RCC 7860 (cell line): ENCODE measurements at places on chromosomes 12 and 14.

GRCh38 chr12:66627270-66627987 is 51.4 kb downstream of the GRIP1 start:
- no peak for DNase-seq

DNA sequence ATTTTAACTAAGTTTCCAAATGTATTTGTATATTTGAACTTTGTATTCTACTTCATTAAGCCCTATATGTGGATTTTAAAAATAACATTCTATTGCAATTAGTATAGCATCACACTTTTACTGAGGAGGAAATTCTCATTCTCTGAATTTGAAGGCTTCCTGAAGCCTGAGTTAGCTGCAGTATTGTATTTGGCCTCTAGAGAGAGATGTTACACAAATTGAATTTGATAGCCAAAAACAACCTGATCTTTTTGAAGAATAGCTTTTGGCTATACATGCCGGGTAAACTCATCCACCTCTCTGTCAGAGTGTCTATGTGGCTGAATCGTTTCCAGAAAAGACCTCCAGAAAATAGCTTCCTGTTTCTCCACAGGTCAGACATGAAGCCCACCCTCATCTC is 316.5 kb upstream of the OR4E1 start:
- no peak for DNase-seq

DNA sequence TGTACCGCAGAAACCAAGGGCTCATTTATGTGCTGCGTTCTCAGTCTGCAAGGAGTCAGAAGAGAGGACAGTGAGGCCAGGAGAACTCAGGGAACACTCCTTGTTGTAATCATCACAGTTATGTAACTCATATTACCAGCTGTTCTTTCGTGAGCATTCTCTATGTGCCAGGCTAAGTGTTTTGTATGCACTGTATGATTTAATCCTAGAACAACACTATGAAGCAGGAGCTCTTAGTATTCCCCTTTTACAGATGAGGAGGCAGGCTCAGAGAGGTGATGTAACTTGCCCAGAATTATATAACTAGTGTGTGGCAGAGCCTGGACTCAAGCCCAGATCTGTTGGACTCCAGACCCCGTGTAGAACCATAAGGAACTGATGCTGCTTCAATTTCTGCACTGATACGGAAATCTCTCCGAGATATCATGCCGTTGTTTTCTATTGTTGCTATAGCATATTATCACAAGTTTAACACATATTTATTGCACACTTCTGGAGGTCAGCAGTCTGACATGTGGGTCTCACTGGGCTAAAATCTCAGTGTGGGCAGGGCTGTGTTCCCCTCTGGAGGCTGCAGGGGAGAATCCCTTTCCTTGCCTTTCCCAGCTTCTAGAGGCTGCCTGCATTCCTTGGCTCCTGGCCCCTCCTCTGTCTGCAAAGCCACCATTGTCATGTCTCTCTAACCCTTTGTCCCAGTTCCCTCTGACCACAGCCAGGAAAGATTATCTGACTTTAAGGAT is 16.3 kb upstream of the CD9 start:
- no peak for DNase-seq

GRCh38 chr12:110108309-110109036 is 15.7 kb upstream of the IFT81 start:
- no peak for DNase-seq

DNA sequence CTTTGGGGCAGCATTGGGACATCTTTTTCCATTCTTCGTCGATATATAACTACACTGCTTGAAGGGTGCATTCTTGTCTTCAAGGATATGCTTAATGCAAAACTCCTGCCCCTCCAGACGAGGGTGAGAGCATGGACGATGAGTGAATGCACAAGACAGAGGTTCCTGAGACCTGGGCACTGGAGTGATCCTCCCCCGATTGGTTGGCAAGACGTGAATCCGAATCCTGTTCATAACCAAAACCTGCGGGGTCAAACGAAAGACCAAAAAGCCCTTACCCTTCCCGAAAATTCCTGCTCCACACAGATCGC is 684 bp downstream of the KANSL2 start:
- no peak for DNase-seq

DNA sequence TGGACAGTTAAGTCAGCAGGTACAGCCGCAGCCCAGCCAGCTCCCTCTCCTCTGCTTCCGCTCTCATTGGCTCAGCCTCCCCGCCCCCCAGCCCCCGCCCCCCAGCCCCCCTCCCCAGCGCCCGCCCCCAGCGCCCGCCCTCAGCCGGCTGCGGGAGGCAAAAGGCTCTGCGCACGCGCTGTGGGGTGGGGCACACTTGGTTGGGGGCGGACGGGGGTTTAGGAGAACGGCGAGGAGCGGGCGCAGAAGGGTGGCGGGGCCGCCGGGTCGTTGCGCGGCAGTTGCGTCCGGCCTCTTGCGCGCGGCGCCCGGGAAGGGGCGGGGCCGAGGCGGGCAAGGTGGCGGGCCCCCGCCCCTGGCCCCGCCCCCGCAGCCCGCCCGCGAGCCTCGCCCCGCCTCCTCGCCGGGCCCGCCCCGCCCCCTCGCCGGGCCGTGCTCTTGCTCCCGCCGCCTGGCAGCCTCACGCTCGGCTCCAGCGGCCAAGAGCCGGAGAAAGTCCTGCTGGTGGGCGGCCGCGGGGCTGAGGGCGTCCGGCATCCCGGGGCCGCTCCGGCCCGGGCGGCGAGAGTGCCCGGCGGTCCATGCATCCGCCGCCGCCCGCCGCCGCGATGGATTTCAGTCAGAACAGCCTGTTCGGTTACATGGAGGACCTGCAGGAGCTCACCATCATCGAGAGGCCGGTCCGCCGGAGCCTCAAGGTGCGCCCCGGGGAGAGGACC is at the start of gene PPP4R4:
PPP4R4 (plus strand) TSS at position 438 of the 719 bp plus-strand sequence; CDS start at position 582, 144 bp downstream.
- DNase-seq, result peak; percentile 58

- DNase-seq, result no peak
Observed at GRCh38 chr14:105180592-105181548, at the start of gene NUDT14. Gene NUDT14 (minus strand): TSS chr14:105181312. CDS start chr14:105181209, 103 bp downstream.

GRCh38 chr14:100664841-100665510 is 61.7 kb upstream of the DLK1 start:
- no peak for DNase-seq

DNA sequence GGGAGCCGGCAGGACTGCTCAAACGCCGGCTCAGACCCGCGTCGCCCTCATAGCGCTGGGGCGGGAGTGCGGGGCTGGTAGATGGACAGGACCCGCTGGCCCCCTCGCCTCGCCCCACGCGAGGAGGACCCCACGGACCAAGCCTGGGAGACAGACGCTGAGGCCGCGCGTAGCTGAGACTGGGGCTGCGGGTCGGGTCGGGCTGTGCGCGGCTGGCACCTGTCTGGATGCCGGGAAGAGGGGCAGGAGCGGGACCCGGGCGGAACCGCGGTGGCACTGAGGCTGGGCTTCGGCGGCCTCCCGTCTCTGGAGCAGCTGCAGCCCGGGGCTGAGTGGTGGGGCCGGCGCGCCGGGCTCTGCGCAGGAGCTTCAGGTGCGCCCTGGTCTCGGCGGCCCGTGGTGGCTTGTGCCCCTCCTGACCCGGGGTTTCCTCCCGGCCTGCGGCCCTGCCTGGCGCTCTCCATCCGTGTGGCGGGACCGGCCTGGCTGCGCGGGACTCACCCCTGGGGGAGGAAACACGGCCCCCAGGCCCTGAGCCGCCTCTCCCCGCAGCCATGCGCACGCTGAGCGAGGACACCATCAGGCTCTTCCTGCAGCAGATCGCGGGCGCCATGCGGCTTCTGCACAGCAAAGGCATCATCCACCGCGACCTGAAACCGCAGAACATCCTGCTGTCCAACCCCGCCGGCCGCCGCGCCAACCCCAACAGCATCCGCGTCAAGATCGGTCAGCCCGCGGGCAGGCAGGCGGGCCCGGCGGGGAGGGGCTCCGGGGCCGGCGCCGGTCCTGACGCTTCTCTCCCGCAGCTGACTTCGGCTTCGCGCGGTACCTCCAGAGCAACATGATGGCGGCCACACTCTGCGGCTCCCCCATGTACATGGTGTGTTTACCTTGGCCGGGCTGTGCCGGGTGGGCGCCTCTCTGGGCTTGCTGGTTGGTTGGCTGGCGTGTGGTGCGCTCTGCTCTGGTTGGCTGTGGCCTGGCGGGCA is 14.0 kb downstream of the ULK1 start:
- no peak for DNase-seq

GRCh38 chr12:49109641-49110463 is 795 bp downstream of the LMBR1L start:
- no peak for DNase-seq

DNA sequence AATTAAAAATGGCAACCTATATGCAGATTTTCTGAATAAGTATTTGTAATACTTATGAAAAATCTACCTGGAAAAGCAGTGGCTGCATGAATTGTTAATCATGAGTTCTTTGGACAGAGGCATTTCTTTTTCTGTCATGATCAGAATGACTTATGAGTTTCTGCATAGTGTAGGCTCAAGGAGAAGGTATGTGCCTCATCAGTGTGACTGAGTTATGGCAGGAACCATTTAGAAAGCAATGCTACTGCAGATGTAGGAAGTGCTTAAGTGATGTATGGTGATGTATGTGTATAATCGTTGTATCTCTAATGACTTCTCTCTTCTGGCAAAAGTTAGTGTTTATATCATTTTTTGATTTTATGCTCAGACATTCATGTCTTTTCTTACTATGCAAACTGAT is 816.4 kb upstream of the FBXO33 start:
- no peak for DNase-seq

GRCh38 chr12:75790219-75790618 is 241.4 kb downstream of the PHLDA1 start:
- no peak for DNase-seq

DNA sequence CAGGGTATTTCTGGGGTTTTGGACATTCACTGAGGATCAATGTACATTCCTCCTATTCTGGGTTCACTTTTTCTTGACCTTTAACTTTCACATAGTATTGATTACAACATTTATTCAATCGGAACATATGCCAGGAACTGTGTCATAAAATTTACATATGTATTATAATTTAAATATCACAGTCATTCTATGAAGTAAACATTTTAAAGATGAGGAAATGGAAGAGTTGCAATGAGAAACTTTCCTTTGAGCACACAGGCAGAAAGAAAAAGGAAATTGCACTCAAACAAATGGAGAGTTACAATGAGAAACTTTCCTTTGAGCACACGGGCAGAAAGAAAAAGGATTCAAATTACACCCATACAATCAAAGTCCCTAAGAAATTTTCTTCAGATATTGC is 3.1 kb downstream of the MUCL1 start:
- no peak for DNase-seq
